Panc1 (cell line): ENCODE measurements at places on chromosomes 3 and 15.
A peak's percentile ranks its signal among the peaks of the same experiment; 100 is the strongest.

GRCh38 chr3:79249701-79250100 lies 518.1 kb downstream of the ROBO1 start:
- DNase-seq: no peak

GRCh38 chr3:138253609-138254008 lies 66.5 kb downstream of the ARMC8 start:
- no peak for DNase-seq

- DNase-seq: no peak
Measured at GRCh38 chr15:28933710-28934445, 48.1 kb downstream of the APBA2 start.

- no peak for DNase-seq
Measured at GRCh38 chr15:78306176-78306774, 6.9 kb upstream of the SKIC8 start.

DNA sequence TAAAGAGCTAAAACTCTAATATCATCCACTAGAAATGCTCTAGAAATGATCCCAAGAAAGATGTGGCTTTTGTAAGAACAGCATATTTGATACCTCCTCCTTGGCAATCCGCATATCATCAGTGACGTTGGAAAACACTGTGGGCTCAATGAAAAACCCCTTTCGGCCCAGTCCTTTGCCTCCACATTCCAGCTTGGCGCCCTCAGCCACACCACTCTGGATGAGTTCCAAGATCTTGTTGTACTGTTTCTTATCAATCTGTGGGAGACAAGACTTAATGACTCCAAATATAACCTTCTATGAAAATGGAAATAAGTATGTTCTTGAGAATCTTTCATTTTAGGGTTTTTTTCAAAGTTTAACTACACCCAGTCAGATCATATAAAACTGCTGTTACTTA lies 103.6 kb downstream of the ALDH1A2 start:
- DNase-seq: no peak

GRCh38 chr3:68239542-68239941 lies 585.1 kb upstream of the SUCLG2 start:
- no peak for DNase-seq

DNA sequence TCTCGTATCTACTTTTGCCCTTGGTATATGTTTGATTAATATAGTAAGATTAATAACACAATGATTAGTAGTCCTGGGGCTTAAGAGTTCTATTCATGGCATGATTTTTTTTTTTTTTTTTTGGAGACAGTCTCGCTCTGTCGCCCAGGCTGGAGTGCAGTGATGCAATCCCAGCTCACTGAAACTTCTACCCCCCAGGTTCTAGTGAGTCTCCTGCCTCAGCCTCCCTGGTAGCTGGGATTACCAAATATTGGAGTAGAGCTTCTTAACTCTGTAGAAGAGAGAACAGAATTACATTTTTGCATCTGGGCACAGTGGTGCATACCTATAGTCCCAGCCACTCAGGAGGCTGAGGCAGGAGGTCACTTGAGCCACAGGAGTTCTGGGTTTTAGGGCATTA lies 58.9 kb downstream of the RAB7A start:
- DNase-seq: no peak

GRCh38 chr3:73813291-73813690 lies 188.6 kb upstream of the PDZRN3 start:
- DNase-seq: no peak

DNA sequence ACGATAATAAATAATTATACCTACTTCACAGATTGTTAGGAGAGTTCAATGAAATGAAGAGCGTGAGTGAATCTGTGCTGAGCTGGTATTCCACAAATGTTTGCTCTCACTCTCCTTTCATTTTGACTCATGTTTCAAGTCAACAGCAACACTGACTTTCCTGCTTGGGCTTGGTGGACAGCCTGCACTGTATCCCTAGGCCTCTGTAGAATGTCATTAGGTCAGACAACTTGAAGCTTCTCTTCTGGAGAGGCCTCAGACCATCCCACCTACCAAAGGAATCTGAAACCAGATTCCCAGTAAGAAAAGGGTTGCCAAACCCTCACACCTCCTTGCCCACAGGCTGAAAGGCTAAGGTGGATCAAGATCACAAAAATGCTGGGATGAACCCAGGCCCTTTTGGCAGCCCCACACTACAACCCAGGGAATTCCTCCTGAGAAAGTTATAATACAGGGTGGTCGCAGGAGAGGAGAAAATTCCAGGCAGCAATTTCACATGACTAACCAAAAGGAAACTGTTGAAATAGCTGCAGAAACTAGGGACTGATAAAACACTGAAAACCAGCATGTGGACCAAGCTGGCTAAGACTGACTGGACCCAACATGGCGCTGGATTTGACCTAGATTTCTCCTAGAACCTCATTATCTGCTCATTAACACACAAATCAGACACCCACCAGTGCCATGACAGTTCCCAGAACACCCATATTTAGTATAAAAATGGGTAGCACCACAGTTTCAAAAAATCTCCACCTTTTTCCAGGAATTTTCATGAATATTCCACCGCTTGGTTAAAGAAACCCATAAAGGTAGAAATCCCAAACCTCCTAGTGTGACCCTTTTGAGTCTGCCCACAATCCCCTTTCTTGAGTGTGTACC lies 57.0 kb upstream of the ZNF148 start:
- no peak for DNase-seq

- no peak for DNase-seq
Measured at GRCh38 chr15:34182942-34183341, 27.0 kb downstream of the KATNBL1 start.

GRCh38 chr15:57527382-57528091 lies 64.2 kb upstream of the MYZAP start:
- peak; percentile 42 for DNase-seq

- DNase-seq: no peak
Measured at GRCh38 chr15:39465843-39466749, 114.8 kb upstream of the THBS1 start.

DNA sequence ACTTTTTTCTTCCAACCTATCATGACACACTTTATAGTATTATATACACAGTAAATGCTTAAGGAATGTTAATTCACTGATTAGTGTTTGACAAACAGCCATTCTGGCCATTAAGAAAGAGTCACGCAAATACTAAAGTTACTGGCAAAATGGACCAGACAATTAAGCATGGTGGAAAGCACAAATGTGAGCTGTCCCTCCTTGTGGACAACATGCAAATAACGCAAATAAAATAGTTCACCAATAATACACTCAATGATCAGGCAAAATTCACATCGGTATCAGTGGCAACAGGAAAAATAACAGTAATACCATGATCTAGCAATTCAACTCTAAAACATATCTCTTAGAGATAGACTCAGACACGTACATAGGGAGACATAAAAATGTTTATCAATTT lies 71.7 kb downstream of the NEDD4 start:
- no peak for DNase-seq

DNA sequence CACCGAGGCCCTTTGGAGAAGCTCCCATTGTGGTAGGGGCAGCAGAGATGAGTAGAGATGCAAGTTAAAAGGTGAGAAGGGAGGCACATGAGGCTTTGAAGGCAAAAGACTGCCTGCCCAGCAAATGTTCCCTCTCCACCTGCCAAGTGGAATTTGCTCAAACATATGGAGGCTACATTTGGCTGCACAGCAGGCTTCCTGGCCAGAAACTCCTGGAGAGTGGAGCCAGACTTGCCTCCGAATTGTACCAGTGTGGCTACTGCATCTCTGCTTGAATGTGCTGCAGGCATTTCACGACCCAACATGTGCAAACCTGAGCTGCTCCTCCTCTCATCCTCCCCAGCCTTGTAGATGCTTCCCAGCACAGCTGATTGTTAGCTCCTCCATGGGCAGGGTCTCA lies 229.2 kb downstream of the ZNF621 start:
- DNase-seq: no peak

DNA sequence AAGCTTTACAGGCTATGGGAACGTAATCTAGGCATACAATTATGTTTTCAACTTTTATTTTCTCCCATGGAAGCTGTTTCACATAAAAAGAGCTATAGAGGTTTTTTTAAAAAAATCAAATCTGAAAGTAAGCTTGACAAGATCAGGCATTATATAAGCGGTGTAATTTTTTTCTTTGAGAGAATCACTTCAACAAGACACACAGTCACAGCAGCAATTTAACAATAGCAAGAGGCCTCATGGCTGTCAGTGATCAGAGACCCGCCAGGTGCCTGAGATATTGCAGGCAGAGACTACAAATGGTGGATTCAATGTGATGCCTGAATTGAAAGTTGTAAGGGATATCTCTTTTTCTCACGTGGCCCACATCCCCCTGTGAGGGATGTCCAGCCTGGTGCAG lies 270.5 kb upstream of the TBC1D5 start:
- DNase-seq: no peak

DNA sequence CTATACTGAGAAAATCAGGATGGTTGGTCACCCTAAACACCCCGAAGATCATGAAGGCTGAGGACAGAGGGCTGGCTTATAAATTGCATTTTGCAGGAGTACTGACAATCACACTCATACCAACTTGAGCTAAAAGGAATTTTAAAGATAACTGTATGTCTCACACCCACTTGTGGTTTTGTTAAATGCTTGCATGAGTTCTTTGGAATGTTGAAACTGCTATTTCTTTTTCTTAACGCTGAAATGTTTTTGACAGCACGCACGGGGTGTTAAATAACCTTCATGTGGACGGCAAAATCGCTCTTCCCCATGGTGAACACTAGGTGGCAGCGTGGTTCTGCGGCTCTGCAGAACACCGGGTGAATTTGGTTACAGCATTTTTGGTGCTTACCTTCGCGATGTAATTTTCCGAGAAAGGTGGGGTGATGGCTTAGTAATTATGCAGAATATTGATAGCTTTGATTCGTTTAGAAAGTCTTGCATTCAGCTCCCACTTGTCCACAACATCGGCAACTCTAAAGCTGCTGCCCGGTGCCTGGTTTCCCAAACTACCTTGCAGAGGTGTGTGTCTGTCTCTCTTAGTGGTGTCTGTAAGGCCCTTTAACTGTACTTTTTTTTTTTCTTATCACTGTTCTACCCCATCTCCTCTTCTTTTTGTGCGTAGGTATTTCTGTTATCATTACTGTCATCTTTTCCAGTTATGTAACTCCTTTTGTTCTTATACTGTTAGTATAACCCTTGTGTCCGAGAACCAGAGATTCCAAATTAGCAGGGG lies 51.7 kb downstream of the ARNT2 start:
- DNase-seq: peak; percentile 53

DNA sequence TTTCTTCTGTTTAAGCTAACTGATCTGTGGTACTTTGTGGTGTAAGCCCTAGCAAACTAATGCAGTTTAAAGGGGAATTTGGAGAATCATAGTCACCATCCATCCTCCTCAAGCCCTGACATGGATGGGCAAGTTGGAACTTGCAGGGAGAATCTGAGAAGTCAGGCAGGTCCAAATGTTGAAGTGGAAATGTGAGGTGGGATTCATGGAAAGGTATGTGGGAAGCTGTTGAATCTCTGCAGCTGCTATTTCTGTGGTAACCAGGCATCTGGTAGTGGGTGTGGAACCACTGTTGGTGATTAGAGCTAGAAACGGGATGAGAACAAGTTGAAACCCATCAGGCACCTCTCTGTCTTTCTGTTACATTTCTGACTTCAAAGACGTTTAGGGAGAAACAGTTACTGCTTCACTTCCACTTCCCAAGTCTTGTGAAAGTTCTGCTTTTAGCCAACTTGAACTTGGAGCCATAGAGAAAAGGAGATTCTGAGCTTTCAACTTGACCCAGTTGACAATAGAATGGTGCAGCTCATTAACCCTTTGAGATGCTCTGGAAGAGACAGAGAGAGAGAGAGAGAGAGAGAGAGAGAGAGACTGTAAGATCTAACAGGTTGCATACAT lies 38.1 kb upstream of the NMNAT3 start:
- no peak for DNase-seq

DNA sequence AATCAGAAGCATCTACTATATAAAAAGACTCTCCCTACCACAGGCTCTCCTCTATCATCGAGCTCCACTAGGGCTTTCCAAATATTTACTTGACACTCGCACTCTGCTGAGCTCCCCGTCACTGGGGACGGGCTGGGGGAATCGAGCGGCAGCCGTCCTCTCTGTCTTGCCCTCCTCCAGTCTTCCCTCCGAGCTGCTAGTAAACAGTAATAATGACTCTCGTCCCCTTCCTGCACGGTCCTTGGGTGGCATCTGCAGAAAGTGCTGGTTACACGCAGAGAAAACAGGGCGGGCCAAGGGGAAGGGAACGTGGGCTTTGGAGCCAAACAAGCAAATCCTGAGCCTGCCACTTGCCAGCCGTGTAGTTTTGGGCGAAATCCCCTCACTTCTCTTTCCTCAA lies 96.6 kb downstream of the LRIG1 start:
- no peak for DNase-seq

- DNase-seq: no peak
Measured at GRCh38 chr15:27871078-27871901, 227.8 kb downstream of the OCA2 start.

- no peak for DNase-seq
Measured at GRCh38 chr15:50137893-50138292, 18.9 kb upstream of the ATP8B4 start.

DNA sequence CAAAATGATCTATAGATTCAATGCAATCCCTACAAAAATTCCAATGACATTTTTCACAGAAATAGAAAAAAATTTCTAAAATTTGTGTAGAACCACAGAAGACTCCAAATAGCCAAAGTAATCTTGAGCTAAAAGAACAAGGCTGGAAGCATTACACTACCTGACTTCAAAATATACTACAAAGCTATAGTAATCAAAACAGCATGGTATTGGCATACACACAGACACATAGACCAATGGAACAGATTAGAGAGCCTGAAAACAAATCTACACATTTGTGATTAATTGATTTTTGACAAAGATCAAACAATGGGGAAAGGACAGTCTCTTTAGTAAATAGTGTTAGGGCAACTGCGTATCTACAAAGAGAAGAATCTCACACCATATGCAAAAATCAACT lies 45.3 kb upstream of the RYK start:
- DNase-seq: no peak

- DNase-seq: no peak
Measured at GRCh38 chr3:43038010-43038409, 58.9 kb downstream of the GASK1A start.

DNA sequence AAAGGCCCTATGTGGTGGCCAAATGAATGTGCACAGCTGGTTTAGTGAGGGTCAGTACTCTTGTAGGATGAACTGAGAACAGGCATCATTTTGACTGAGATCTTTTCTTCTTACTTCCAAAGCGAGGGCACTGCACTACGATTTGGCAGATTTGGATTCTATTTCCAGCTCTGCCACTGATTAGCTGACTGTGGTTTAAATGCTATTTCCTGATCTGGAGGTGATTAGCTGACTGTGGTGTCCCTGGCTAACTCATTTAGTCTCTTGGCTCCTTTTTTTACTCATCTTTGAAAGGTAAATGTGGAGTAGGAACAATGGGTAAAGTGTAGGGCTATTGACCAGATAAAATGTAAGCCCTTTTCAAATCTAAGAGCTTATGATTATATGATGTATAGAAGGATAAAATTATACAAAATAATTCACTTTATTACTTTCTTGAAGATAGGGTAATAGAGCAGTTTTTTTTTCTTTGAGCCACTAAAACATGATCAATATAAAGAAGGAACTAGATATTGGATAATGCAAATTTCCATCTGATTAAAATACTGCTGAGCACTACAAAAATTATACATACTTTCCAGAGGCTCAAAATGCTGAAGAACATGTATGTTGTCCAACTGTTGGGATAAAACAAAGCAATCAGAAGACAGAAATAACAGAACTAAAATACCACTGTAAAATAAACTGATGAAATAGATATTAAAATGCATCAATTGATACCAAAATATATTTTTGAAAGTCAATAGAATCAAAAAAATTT lies 39.7 kb upstream of the PLOD2 start:
- DNase-seq: no peak
